Activated CD4-positive, alpha-beta T cell treated with anti-CD3 and anti-CD28 coated beads, Interleukin-2, amount 50 U/mL, for 48 hours (primary cell): ENCODE measurements at places on chromosomes 13 and 19.

GRCh38 chr13:23843436-23843835, 45.8 kb downstream of the MIPEP start:
- DNase-seq = no peak

DNA sequence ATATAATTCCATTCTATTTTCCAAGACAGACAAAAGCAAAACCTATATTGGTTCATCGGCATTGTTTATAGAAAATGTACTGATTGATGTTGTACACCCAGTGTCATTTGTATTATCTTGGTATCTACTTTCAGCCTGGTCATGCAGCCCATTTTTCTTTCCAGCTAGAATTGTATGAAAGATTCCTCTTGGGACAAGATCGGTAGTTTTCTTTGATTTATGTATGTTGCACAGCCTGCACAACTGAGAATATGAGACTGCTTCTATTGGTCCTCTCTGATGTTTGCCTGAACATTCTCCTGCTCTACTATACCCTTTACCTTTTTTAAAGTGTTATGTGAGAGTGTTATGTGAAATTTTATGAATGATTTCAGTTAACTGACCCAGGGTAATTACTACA, 487.7 kb upstream of the PRR20A start:
- no peak for DNase-seq

GRCh38 chr19:28498404-28498976, 714.5 kb downstream of the UQCRFS1 start:
- DNase-seq = no peak

GRCh38 chr19:2962018-2962670, 15.2 kb upstream of the TLE6 start:
- DNase-seq = peak; percentile 37

DNA sequence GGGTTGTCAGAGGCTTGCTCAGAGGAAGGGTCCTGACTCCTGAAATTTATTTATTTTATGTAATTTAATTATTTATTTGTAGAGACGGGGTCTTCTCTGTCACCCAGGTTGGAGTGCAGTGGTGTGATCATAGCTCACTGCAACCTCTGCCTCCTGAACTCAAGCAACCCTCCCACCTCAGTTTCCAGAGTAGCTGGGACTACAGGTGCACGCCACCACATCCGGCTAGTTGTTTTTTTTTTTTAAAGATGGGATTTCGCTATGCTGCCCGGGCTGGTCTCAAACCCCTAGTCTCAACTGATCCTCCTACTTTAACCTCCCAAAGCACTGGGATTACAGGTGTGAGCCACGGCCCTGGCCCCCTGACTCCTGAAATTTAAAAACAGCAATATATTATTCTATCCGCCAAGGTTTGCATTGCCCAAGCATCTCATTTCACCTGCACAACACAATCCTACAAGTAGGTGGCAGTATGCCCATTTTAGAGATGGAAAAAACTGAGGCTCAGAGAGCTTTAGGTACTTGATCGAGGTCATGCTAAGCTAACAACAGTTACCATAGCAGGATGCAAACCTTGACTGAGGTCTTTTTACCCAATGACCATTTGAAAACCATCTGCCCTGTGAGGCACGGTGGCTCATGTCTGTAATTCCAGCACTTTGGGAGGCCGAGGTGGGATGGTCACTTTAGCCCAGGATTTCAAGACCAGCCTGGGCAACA, 18.1 kb downstream of the ARHGEF18 start:
- DNase-seq = no peak

DNA sequence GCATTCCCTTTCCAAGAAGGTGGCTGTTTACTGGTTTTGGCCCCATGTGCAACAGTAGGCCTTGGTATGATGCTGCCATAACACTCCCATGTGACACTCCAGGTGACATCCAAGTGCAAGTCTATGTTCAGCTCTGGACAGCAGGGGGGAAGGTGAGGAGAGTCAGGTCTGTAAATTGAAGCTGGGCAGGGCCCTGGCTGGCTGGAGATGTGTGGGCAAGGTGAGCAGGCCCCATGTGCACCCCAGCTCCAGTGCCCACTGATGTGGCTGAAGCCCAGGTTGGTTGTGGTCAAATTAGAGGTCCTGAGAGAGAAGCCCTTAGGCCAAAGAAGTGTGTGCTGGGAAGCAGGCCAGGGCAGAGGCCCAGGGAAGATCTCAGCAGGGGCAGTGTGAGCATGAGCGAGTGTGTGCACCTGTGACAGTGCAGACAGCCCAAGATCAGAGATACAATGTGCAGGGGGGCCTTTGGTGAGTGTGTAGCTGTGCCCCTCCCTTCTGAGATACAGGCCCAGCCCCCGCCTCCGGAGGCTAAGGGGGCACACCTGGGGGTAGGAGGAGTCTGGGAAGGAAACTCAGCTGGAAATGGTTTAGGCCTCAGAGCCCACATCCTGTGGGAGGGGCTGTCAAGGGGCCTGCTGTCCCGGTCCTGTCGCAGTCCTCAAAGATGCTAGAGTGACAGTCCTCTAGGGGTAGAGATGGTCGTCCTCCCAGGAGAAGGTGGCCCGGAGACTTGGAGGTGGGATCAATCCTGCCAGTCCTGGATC, 18.6 kb downstream of the DEDD2 start:
- DNase-seq = peak; percentile 61

GRCh38 chr13:47484548-47484947, 516.5 kb downstream of the SUCLA2 start:
- no peak for DNase-seq

DNA sequence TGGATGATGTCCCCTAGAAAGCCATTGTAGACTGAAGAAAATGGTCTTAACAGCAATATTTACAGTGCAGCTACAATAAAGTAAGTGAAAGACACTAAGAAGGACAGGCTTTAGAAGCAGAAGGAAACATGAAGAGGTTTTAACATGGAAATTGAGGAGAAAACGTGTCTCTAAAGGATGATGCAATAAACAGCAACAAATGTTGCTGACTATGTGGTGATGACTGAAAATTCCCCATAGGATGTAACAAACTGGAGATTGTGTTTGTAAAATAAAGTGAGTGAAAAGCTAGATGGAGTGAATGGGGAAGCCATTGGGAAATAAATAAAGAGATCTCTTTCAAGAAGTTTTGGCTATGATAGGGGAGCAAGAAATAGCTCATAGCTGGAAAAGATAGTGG, 186.7 kb upstream of the IPO5 start:
- DNase-seq = no peak

GRCh38 chr19:15253513-15253912, 21.3 kb upstream of the EPHX3 start:
- no peak for DNase-seq

- DNase-seq = no peak
Observed at GRCh38 chr13:41494202-41494601, 36.9 kb downstream of the RGCC start.

GRCh38 chr13:31518645-31519044, 220.7 kb upstream of the RXFP2 start:
- no peak for DNase-seq

DNA sequence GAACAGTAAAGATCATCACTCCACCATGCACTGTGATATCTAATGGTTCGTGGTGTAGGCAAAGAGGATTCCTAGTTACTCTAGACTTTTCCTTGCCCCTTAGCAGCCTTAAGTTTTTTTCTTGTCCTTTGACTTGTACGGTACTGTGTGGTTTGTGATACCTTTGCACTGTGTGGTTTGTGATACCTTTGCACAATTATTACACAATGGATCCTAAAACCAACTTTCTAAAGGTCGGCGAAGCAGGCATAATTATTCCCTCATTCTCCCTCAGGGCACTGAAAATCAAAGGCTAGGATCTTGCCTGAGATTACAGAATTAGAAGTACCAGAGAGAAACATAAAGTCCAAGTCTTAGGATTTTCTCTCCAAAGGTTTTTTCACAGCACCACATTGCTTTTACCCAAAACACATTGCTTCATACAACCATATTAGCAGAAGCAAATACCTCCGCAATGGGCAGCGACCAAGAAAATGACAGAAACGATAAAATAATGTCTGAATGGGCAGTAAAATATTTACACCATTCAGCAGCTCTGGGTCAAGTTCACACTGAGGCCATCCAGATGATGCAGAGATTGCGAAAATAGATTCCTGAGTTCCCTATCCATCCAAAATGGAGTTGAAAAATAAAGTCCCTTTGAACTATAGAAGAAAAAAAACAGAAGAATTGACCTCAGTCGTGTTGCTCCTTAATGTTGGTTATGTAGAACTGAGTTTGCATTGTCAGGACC, 106.4 kb downstream of the FGF14 start:
- no peak for DNase-seq

DNA sequence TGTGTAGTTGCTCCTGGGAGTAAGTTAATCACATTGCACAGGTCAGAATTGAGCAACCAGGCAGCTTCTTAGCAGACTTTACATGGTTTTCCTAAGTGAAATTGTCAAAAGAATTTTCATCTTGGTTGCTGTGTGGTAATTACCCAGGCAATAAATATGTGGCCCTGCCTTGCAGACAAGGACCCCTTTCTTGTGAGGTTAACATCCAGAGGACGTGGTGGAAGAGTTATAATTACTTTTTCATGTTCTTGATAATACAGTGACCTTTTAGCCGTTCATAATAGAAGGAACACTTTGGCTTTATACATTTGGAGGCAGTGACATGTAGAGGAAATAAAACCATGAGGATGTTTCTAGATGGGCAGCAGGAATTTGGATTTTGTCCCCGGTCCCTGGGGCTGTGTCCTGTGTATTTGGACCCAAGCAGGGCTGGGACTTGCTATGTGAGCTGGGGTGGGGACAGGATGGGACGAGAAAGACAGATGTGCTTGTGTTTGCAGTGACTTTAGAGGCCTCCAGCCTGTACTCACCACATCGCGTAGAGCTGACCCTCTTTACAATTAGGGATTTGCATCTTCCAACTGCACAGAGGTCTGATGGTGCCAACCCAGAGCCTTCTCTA, 156.2 kb downstream of the STK24 start:
- DNase-seq = no peak

DNA sequence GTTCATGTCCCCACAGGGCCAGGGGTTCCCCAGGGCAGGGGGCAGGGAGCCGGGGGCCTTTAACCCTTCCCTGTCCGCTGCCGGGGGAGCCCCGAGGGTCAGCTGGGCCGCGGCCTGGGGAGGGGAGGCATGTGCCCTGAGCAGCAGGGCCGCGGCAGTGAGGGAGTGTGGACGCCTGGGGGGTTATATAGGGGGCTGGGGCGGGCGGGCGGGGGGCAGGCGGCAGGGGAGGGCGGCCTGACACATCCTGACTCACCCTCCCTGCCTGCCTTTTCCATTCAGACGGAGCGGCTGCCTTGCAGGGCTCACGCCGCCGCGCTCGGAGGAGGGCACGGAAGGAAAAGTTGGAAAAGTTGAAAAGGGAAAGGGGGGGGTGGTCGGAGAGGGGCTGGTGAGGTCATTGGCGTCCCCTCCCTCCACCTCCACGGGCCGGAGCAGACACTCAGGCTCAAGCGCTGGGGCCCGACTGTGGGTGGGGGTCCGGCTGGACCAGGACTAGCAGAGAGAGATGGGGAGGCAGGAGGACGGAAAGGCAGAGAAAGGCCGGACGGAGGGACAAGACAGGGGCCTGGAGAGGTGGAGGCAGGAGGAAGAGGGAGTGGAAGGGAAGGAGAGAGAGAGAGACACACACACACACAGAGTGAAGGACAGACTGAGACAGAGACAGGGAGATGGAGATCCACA, at the start of gene IL11:
IL11 (minus strand) TSS at position 159 of the 684 bp plus-strand sequence; CDS start at position 6, 153 bp downstream.
- no peak for DNase-seq

DNA sequence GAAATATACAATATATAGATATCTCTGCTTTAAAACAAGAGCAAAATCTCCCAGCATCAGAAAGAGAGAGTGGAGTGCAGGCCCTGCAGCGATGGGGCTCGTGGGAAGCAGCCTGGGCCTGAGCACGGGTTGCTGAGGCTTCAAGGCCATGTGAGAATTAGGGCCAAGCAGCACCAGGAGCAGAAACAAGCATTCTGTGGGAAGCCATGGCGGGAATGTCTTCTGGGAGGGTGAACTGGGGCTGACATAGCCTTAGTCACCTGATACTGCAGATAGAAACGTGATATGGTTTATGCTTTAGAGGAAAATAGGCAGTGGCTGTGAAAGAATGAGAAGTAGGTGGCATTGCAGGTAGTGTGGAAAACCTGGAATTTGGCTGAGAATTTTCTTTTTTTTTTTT, 472.3 kb downstream of the IRS2 start:
- DNase-seq = no peak

- DNase-seq = no peak
Observed at GRCh38 chr13:74751739-74752138, 617.5 kb upstream of the KLF12 start.

GRCh38 chr19:50889638-50890037, 16.4 kb downstream of the KLK2 start:
- no peak for DNase-seq

GRCh38 chr19:33298146-33298911, 4.0 kb downstream of the CEBPA start:
- no peak for DNase-seq

DNA sequence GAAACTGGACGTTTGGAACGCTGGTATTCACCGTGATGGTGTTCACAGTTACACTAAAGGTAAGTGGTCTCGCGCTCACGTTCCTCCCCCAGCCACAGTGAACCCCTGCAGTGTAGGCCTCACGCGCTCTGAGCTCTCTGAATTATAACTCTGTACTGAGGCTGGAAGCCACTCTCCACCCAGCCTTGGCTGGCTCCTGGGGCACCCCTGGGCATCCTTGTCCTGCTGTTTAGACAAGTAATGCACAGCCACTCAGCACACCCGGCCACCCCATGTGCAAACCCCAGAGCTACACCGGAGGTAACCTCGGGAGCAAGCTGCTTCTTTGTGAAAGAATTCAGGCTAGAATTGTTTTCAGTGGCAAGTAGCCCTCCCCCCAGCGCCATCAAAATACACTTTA, 97.3 kb upstream of the MCF2L start:
- DNase-seq = no peak

DNA sequence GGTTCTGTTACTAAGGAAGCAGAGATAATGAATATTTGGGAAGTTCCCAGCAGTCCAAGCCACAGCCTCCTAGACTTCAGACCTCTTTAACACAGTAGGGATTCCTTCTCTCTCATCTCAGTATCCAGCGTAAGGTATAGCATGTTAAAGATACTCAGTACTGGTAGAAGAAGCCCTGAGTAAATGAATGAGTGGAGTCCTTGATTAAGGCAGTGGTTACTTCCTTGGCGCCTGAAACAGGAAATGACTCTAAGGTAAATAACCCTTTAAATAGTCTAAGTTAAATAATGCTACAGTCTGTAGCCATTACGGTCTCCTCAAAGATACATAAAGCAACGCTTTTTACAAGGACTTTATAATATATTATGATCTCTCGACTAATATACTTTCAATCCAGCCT, 650.8 kb upstream of the MIR17HG start:
- DNase-seq = no peak

GRCh38 chr19:15436012-15436825, 13.5 kb downstream of the WIZ start:
- DNase-seq = no peak

DNA sequence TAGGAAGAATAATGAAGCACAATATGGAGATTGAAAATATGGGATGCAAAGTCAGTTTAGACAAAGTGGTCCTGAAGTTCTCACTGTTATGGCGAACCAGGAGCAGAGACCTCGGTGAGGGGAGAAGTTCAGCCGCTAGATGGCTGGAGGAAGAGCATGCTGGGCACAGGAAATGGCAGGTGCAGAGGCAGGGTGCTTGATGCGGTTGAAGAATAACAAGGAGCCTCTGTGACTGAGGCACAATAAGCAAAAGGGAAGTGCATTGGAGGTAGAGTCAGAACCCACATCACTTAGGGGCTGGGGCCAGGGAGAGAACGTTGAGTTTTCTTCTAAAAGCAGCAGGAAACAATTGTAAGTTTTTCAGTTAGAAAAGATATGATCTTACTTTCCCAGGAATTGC, 1725.2 kb downstream of the EFNB2 start:
- DNase-seq = no peak

- no peak for DNase-seq
Observed at GRCh38 chr13:45838171-45838745, 13.3 kb downstream of the SIAH3 start.

- no peak for DNase-seq
Observed at GRCh38 chr13:62084728-62085127, 669.1 kb upstream of the PCDH20 start.
